Stimulated activated naive B cell treated with anti-CD40 and anti-IgM and Interleukin-4, amounts not matched to agents 10 μg/mL and 1 μg/mL and 100 μg/mL, for 72 hours (primary cell): ENCODE measurements at places on chromosomes 11 and 22.

DNA sequence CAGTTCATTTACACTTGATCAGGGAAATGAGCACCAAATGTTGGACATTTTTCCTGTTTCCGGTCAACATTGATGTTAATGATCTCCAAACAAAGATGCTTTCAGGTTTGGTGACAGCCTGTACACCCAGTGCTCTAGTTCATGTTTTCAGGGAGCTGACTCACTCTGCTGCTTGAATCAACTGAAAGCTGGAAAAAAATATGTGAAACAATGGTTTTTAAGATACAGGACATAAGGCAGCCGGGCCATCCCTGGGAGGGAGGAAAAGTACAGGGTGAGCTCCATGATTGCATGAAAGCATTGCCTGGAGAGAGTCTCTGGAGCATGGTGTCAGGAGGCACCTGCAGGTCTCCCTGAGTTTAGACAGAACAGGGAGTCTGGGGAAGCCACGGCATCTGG lies 259.6 kb downstream of the TBC1D22A start:
- H3K4me3 ChIP-seq, result no peak overlapping the region
- H3K27ac ChIP-seq, result no peak overlapping the region
- H3K27me3 ChIP-seq, result no peaks in the 10 kb centered on the region
- DNase-seq, result no peak
- peaks cover 56% of the 10 kb centered on the region for H3K36me3 ChIP-seq
- peaks cover 20% of the 10 kb centered on the region for H3K4me1 ChIP-seq

DNA sequence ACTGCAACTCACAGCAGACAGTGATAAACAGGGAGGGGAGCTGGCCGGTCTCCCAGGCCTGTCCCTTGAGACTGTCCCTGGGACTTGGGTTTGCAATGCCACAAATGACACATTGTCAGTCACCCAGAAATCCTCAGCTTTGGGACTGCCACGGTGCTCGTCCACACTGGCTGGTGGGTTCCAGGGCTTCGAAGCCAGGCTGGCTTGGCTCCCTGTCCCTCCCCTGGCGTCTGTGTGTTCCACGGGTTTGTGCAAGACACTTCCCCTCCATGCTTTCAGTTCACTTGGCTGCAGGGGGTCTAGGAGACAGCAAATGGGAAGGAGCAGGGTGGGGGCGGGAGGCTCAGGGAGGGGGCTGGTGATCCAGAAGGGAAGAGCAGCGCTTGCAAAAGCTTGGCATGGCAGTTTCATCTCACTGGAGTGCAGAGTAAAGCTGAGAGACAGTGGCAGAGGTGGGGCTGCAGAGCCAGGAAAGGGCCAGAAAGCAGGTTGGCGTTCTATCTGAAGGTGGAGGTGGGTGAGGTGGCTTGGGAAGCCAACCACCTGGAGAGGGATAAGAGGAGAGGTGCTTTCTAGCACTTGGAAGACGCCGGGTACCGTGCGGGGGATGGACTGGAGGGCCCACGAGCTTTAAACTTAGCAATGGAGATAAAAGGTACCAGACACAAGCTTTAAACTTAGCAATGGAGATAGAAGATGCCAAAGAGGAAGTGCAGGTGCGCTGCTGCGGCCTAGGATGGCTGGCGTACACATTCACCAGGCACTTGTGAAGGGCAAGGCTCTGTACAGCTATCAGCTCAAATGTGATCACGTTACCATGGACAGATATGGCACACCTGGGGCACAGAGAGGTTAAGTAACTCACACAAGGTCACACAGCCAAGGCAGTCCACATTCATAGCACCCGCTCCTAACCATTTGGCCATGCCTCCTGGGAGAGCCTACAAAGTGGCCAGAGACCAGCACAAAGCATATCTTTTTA lies 86.4 kb upstream of the SHISAL1 start:
- no peaks in the 10 kb centered on the region for H3K36me3 ChIP-seq
- DNase-seq, result no peak
- H3K27ac ChIP-seq, result no peak overlapping the region

DNA sequence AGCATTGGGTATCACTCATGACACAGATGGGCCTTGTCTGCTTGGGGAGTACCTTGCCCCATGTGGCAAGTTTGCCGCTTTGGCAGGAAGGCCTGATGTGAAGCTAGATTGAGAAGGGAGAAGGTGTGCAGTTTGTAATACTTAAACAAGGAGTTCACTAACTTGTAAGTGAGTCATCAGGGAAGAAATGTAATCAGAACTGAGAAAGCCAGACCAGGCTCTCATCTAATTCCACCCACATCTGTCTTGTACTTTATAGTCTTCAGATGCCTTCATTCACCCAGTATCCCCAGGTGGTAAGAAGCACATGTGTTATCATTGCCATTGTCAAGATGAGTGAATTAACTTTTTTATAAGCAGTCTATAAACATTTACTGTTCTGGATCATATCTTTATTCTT lies 116.0 kb upstream of the DDI1 start:
- H3K27me3 ChIP-seq, result no peaks in the 10 kb centered on the region
- H3K4me3 ChIP-seq, result no peak overlapping the region
- H3K36me3 ChIP-seq, result no peaks in the 10 kb centered on the region
- DNase-seq, result no peak
- no peak overlapping the region for H3K27ac ChIP-seq

DNA sequence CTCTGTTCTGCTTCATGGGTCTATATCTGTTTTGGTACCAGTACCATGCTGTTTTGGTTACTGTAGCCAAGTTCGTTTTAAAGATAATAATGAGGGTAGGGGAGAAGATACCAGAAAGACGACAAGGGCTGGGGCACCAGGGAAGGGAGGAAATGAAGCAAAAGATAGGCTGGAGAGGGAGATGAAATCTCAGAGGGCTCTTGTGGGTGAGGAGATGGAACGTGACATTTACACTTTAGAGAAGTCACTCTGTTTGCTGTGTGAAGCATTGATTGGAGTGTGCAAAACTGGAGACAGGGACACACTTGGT lies 33.5 kb downstream of the OR4D9 start:
- DNase-seq, result no peak
- no peak overlapping the region for H3K27ac ChIP-seq
- H3K36me3 ChIP-seq, result no peaks in the 10 kb centered on the region
- H3K4me3 ChIP-seq, result no peak overlapping the region
- peaks cover 5% of the 10 kb centered on the region for H3K27me3 ChIP-seq
- H3K4me1 ChIP-seq, result peaks cover 3% of the 10 kb centered on the region

DNA sequence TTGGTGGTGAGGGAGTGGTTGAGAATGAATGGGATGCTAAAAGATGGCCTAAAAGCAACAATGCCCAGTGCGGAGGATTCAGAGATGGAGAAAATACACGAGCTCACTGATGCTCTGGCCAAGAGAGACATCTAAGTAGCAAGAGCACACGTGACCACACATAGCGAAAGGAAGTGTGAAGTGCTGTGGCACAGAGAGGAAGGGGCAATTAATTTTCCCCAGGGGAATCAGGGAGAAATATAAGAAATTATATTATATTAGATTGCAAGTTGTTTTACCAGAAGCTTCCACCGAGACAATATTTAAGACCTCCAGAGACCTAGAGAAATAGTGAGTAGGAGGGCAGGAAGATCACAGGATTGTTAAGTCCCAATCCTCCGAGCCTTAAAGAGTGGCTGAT lies 80.6 kb downstream of the RCN1 start:
- H3K4me1 ChIP-seq, result peaks cover 2% of the 10 kb centered on the region
- no peaks in the 10 kb centered on the region for H3K27me3 ChIP-seq
- no peak overlapping the region for H3K27ac ChIP-seq
- H3K36me3 ChIP-seq, result no peaks in the 10 kb centered on the region

DNA sequence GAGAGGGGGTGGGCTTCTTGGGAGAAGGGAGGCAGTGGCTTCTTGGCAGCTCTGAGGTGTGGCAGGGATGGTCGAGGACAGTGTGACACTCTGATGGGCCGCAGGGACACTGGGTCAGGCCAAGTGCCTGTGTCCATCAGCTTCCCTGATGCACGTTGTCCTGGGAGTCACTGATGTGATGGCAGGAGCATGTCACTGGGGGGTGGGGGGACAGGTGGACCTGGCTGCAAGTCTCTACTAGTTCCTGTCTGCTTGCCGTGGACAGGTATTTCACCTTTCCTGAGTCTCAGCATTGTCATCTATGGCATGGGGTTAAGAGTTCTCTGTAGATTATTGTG lies 592.9 kb downstream of the TBC1D22A start:
- no peak overlapping the region for H3K4me3 ChIP-seq
- H3K36me3 ChIP-seq, result no peaks in the 10 kb centered on the region
- DNase-seq, result no peak

DNA sequence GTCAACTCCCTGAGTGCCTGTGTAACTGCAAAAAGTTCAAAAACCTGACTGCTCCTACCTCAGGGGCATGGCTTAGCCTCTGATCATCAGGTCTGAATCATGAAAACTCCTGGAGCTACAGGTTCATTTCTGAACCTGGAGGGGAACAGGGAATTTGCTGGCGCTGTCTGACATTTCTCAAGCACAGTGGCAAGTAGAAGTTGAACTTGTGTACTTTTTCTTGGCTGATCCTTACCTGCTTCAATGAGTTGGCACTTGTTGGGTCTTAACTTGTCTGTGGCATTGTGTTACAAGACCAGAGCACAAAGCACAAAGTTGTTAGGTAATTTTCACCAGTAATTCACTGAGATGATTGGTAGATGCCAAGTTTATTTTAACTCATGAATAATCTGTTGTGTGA lies 3.3 kb downstream of the TMEM109 start:
- H3K4me3 ChIP-seq, result no peak overlapping the region
- H3K27ac ChIP-seq, result peak overlapping the region; percentile 22
- DNase-seq, result no peak
- H3K27me3 ChIP-seq, result no peaks in the 10 kb centered on the region
- peaks cover 40% of the 10 kb centered on the region for H3K4me1 ChIP-seq

- H3K27me3 ChIP-seq, result peaks cover 6% of the 10 kb centered on the region
- H3K4me3 ChIP-seq, result no peak overlapping the region
- no peaks in the 10 kb centered on the region for H3K36me3 ChIP-seq
- no peaks in the 10 kb centered on the region for H3K4me1 ChIP-seq
- DNase-seq, result no peak
- H3K27ac ChIP-seq, result no peak overlapping the region
Observed at GRCh38 chr11:71774603-71775222, 58.3 kb upstream of the DEFB108B start.
